Suppressor macrophage (primary cell): ENCODE measurements at places on chromosomes 6 and 20.

GRCh38 chr20:15924556-15924955, 648.7 kb downstream of the KIF16B start:
- no peak for DNase-seq

DNA sequence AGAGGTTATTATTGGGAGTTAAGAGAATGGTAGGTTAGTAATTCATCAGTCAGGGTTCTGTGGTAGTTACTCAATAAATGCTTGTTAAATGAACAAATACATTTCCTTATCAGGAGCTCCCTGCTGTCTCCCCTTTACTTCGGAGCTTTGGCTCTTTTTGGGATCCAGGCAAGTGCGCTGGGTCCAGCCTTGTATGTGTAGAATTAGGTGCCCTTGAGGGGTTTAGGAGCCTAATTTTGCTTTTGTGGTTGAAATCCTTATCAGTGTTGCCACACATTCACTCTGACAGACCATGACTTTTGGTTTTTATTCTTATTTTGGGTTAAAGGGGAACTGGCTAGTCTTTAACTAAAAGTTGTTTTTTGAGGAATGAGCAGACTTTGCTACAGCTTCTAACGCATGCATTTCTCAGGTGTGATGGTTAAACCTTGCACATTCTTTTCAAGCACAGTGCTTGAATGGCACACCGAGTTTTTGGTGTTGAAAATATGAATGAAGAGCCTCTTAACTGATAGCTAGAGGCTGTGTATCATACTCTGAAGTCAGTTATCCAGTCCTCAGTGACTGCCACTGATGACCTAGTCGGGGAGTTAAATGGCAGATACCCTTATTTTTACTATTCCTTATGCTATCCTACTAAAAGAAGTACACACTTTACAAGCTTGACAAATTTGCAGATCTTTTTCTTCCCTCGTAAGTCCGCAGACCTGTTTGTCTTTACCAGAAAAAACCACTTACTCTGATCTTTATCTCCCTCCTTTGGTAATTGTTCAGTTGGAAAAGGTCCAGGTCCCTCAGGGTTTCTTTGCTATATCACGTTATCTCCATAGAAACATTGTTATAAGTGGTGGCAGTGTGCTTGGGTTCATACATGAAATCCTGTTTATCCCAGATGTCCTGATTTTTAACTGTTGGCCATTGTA, 50.7 kb upstream of the PLCG1 start:
- no peak for DNase-seq

GRCh38 chr6:164178679-164179332, 764.3 kb downstream of the QKI start:
- no peak for DNase-seq

GRCh38 chr6:147019001-147019400, 185.2 kb upstream of the STXBP5 start:
- DNase-seq = no peak

- no peak for DNase-seq
Observed at GRCh38 chr6:107756660-107757355, 67.3 kb downstream of the SCML4 start.

GRCh38 chr6:99822741-99823512, 171.1 kb downstream of the MCHR2 start:
- DNase-seq = peak; percentile 20

DNA sequence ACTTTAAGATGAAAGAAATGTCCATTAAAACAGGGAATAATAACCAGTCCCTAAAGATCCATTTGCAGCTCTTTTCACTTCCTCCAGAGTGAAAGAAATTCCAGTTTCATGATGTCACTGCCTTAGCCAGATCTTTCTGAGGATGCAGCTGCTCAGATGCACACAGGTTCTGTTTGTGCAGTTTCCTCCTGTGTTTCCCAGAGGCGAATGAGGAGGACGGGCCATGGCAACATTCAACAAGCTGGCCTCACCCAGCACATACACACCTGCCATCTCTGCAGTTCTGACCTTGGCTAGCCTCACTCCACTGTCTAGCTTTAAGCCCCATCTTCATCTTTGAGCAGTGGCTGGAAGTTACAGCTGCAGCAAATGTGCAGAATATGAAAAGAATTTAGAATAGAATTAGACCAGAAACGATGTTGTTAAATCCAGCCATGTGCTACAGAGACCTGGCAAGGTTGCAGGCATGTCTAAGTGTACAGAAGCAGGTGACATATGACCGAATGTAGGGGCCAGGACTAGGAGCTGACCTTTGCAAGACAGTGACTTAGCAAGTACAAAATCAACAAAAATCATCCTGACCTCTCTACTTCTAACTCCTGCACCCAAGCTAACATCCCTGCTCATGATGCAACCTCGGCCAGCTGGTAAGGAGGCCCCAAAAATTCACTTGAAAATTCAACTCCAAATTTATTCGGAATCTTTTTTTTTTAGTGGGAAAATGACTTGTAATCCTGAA, 35.0 kb downstream of the FAM50B start:
- DNase-seq = no peak

GRCh38 chr20:56798634-56799033, 169.5 kb downstream of the TFAP2C start:
- no peak for DNase-seq

- DNase-seq = no peak
Observed at GRCh38 chr6:19325335-19325789, 511.8 kb upstream of the ID4 start.

- peak; percentile 47 for DNase-seq
Observed at GRCh38 chr6:3357678-3358077, 98.9 kb downstream of the PSMG4 start.

DNA sequence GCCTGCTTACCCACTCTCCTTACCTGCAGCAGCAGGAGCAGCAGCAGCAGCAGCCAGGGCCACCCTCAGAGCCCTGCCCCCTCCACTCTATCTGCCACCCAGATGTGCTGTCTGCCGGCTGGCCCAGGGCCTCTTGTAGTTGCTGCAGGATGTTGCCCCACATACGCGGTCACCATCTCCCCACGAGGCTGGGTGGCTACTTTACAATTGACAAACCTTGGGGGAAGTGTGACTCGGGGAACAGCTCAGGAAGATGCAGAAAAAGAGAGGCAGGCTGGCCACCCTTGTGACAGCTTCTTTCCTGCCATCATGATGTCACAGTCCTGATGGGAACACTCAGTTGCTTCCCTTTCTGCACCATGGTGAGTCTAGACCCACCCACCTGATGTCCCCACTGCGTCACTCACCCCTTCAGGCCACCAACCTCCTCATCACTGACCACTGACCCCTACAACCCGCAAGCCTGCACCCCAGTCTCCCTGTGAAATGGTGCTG, 14.5 kb downstream of the TREM1 start:
- DNase-seq = peak; percentile 91

GRCh38 chr20:29743101-29743931, 1514.1 kb upstream of the DEFB115 start:
- no peak for DNase-seq

GRCh38 chr6:106037060-106037459, 49.1 kb upstream of the PRDM1 start:
- DNase-seq = no peak

GRCh38 chr20:55174635-55175034, 699.2 kb downstream of the DOK5 start:
- DNase-seq = no peak

- DNase-seq = no peak
Observed at GRCh38 chr6:12899046-12899833, 182.7 kb downstream of the PHACTR1 start.

DNA sequence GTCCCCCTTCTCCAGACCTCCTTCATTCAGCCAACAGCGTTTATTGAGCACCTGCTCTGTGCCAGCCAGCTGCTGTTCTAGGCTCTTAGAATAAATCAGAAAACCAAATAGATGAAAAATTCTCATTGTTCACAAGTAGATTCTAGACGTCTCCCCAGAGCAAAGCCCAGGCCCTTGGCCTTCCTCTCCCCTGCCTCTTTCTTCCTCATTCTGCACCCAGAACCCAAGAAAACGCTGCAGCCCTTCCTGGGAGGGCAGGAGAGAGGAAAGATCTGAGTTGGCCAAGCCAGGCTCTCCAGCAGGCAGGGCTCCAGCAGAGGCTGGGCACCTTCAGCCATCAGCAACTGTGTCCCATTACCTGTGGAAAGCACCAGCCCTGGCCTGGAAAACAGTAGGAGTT, 12.0 kb upstream of the BPI start:
- peak; percentile 50 for DNase-seq

DNA sequence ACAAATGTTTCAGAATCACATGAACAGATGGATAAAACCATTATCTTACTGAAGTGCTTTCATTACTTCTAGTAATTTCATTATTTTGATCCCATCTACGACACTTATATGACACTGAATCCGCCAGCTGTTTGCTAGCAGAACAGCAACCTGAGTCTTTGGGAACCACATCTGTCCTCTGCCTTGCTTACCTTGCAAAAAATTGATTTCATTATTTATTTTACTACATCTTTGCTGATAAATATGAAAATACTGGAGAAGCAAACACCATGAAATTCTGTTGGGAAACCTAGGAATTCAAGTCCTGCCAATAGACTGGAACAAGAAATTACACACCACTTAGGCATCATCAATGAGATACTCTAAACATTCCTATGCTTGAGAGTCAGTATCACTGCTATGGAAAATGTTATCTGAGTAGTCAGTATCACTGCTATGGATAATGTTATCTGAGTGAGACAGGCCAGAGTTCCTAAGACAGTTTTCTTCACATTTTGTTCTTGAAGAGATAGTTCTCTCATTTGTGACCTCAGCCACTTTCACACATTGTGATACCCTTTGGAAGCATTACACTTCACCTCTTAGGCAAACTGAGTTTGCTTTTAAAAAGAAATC, 91.9 kb downstream of the PDE10A start:
- no peak for DNase-seq

DNA sequence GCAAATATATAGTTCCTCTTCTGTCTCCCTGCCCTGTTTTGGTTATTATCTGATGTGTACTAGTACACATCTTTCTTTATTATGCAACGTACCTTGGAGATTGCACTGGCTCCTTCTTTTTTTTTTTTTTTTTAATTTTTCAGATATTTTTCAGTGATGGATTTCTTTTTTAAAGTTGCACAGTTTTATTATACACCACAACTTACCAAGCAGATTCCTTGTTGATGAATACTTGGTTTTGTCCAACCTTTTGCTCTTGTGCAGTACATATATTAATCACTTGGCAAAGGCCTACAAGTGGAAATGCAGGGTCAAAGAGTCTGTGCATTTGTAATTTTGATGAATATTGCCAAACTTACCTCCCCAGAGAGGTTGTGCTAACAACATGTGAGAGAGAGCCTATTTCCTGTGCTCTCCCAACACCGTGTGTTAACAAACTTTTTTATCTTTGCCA, 50.1 kb upstream of the RNF24 start:
- no peak for DNase-seq
